Stimulated activated CD4-positive, alpha-beta T cell treated with anti-CD3 and anti-CD28 coated beads, Interleukin-2, amount 100 ng/mL, for 24 hours (primary cell): ENCODE measurements at places on chromosomes 13 and 19.
A peak's percentile ranks its signal among the peaks of the same experiment; 100 is the strongest.

- DNase-seq: no peak
Observed at GRCh38 chr19:307793-308420, 16.7 kb upstream of the PLPP2 start.

GRCh38 chr13:59710416-59710815 is 453.3 kb downstream of the DIAPH3 start:
- DNase-seq: no peak

DNA sequence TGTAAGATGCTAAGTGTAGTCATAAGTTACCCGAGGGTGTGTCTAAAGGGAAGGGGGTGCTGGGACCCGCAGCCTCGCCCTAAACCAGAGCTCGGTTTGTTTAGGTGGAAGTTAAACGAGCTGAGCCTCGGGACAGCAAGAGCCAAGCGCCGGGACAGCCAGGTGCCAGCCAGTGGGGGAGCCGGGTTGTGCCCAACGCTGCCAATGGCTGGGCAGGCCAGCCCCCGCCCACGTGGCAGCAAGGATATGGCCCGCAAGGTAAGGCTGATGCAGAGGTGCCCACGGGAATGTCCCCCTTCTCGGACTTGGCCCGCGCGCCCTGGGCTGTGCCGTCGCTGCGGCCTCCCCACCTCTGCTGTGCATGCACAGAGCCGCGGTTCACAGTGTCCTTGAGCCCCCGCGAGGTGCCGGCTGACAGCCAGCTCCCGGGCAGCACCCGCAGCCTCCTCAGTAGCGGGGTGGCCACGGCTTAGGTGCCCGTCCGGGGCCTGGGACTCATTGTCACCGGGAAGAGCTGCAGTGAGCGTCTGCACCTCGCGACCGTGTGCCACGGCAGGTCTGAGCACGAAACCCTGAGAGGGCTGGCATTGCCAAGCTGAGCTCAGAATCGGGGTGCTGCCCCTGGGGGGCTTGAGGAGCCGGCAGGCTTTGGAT is 9.3 kb upstream of the RPS15 start:
- DNase-seq: no peak

DNA sequence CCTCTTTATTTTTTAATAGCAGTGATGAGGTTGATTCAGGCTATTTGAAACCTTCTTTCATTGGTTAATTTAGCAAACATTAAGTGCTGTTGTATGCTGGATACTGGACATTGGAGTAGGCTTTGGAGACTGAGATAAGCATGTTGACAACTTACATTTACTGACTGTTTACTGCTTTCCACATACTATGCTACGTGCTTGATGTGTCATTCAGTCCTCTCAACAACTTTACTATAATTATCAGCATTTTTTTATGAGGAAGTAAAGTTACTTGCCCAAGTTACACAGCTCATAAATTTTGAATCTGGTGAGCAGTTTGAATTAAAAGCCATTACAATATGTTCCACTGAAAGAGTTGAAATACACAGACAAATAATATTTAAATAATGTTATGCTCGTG is 83.8 kb downstream of the GJA3 start:
- no peak for DNase-seq

DNA sequence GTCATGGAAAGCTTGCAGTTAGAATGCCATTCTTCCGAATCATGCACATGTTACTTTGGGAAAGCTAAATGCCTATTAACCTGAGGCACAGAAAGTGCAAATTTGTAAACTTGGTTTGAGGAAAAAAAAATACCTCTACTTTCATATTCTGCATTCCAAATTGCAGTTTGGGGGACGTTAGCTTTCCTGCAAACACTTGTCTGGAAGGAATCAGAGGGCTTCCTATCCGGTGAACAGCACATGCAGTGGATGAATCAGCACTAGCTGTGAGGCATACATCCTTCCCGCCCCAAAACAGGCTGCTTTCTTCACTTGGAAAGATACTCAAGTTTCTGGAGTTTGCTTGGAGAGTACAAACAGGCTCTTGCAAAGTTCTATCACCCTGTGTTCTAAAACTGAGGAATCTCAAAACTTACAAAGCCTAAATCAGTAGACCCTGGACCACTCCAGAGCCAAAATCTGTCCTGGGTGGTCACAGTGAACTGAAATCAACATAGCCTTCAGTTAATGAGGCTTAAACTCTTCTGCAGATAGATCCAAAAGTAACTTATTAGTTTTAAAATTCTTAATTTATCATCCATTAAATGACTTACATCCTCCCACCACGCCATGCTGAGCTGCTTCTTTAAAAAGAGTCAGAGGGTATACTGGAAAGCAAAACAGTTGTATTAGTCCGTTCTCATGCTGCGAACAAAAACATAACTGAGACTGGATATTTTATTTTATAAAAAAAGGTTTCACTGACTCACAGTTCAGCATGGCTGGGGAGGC is 802.3 kb upstream of the ARGLU1 start:
- DNase-seq: no peak

GRCh38 chr13:109821103-109821502 is 34.7 kb upstream of the IRS2 start:
- no peak for DNase-seq

- DNase-seq: peak; percentile 58
Observed at GRCh38 chr19:14147797-14148605, 11.6 kb upstream of the ASF1B start.

DNA sequence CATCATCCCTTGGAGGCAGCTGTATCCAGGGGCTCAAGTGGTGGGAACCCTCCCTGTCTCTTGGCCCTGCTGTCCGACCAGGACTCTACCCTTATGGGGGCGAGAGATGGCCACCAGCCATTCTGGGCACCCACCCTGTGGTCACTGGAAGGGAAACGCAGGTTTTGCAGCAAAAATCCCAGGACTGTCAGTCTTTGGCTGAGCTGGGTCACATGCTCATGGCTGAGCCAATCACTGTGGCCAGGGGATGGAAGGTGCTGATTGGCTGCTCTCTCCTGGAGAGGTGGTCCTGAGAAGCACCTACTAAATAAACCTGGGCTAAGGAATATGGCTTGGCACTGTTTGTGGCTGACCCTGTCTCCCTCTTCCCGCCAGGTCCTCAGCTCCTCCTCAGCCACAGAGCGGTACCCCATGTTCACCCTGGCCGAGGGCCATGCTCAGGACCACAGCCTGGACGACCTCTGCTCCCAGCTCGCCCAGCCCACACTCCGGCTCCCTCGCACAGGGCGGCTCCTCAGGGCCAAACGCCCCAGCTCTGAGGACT is 8.9 kb downstream of the ATG4D start:
- DNase-seq: peak; percentile 33

DNA sequence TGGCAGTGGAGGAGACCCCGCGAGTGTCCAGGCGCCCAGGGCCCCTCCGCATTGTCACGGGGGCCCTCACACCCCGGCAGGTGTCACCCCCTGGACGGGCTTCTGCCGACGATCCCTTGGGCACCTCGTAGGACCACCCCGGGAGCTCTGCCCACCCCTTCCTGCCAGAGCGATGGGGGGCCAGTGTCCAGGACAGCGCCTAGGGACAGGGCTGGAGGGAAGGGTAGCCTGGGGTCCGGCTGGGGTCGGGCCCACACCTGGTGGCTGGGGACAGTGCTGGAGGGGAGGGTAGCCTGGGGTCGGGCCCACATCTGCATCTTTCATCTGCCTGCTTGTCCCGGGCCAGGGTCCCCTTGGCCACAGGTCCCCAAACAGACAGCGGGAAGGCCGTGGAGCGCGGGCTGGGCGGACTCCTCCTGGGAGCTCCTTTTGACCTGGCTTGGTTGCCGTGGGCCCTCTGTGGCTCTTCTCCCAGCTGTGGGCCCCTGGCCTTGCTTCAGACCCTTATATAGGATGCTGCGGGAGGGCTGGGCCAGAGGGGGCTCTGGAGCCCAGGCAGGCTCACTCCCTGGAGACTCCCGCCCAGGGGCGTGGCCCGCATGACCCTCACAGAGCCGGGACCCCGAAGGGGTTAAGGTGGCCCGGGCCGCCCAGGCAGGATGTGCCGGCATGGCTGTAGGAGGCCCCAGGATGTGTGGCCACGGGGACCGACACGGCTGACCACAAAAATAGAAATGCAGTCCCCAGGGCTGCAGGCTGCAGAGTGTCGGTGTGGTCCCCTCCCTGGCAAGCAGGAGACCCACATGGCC is 74.1 kb upstream of the MCF2L start:
- DNase-seq: no peak

- no peak for DNase-seq
Observed at GRCh38 chr13:46235286-46235685, 23.6 kb downstream of the LRRC63 start.

DNA sequence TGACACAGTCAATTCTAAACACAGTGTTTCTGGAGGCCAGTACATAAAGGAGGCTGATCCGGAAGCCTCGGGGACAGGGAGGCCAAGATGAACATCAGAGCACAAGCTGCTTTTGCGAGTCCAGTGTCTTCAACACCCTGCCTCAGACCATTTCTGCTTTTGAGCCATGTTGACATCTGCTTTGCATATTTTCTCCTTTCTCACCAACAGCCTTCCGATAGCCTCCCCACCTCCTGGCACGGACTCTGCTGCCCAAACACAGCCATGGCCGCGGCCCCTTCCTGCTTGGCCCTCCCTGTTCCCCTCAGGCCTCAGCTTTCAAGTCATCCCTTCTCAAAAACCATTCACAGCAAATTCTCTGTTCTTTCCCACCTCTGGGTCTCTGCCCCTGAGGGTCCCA is 3.6 kb downstream of the LRRC25 start:
- DNase-seq: no peak

GRCh38 chr13:40137400-40137799 is 481.9 kb downstream of the COG6 start:
- no peak for DNase-seq

GRCh38 chr19:33819880-33820781 is 23.5 kb downstream of the KCTD15 start:
- peak; percentile 67 for DNase-seq

GRCh38 chr19:28075229-28075628 is 1137.7 kb downstream of the UQCRFS1 start:
- no peak for DNase-seq

DNA sequence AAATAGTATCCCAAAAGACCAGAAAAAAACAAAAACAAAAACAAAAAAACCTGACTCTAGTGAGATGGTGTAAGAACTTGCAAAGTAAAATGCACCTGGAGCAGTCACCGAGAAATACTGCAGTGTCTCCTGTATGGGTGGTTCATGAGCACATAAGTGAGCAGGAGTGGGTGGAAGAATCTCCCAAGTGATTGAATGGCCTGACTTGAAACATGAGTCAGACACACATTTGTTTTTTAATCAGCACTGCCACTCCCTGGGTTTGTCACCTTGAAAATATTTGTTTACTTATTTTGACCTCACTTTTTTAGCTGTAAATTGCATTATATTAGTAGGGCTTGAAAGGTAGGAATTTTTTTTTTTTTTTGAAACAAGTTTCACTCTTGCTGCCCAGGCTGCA is 2.0 kb downstream of the ZNF431 start:
- no peak for DNase-seq

DNA sequence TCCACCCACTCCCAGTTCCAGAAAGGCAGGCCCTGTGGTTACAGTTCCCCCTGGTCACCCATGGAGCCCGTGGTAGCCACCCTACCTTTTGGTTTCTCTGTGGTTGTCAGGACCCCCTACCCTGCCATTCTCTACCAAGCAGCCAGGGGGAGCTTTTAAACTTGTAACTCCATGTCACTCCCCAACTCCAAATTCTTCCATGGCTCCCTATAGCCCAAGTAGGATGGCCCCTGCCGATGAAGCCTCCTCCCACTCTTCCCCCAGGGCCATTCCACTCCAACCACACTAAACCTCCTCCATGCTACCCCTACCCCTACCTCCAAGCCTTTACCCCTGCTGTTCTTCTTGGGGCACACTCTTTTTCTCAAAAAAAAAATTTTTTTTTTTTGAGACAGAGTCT is 2.2 kb downstream of the S1PR2 start:
- DNase-seq: peak; percentile 41

- DNase-seq: no peak
Observed at GRCh38 chr19:42516771-42517170, 11.5 kb downstream of the CEACAM1 start.

GRCh38 chr19:35752746-35753350 is 4.0 kb downstream of the HSPB6 start:
- no peak for DNase-seq

DNA sequence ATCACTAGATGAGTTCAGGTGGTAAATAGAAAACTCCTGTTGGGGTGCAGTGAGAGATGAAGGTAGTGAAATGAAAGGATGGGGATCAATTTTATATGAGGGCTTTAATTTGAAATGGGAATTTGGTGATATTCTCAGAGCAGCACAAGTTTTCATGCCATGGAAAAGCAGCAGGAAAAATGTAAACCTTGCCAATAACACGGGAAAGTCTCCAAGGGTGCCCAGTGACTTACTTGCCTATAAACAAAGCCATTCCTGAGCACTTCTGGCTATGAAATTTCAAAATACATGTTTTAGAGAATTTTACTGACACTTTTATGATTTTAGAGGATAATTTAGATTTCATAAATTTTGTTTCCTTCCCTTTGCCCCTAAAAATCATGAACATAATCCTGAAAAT is 16.4 kb upstream of the FLT3 start:
- no peak for DNase-seq

- DNase-seq: no peak
Observed at GRCh38 chr13:72004784-72005374, 137.9 kb upstream of the DACH1 start.

DNA sequence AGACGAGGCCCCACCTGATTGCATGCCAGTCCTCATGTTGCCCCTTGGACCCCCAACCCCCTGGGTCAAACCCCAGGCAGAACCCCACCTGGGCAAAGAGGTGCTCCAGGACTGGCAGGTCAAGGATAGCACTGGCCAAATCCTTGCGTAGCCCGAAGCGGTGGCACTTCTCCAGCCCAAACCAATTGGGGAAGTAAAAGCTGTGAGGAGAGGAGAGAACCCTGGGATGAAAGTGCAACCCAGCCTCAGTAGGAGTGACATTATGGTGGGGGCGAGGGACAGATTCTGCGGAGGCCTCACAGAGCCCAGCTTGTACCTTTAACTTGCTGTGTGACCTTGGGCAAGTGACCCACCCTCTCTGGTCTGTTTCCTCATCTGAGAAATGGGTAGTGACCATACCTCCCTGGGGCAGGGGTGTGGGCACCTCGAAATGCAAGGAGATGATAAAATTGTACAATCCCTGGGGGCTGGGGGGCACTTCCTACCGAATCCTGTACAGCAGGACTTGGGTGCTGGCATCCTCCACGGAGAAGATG is 4.4 kb downstream of the JAK3 start:
- DNase-seq: no peak

DNA sequence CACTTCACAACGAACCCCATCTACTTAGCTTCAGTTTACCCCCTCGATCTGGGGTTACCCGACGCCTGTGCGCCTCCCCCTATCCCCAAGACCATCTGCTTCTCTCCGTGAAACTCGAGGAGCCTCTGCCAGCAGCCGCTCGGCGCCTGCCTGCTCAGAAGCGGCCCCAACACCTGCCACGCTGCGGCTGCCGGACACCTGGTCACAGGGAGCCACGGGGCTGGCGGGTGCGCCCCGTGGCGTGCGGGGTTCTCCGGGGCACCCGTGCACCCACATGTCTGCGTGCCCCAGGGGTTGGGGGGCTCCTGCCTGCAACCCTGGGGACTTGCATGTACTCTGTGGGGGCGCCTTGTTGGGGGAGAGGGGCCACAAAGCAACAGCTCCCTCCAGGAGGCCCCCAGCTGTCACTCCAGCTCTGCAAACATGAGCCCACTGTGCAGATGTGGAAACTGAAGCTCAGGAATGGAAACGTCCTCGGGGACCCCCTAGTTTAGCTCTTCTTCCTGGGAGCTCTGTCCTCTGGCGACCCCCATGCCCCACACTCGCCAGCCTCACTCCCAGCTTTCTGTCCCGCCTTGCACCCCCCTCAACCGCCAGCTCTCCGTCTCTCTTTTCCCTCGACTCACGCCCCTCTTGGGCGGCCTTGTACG is 7.0 kb upstream of the SEMA6B start:
- no peak for DNase-seq
